Umbilical cord (tissue), 2 donors: ENCODE measurements at places on chromosomes 16 and 17. TPM values are rescaled to one million over a fixed set of nuclear protein-coding genes. Genes with fewer than 3 reads are reported as not detected.

DNA sequence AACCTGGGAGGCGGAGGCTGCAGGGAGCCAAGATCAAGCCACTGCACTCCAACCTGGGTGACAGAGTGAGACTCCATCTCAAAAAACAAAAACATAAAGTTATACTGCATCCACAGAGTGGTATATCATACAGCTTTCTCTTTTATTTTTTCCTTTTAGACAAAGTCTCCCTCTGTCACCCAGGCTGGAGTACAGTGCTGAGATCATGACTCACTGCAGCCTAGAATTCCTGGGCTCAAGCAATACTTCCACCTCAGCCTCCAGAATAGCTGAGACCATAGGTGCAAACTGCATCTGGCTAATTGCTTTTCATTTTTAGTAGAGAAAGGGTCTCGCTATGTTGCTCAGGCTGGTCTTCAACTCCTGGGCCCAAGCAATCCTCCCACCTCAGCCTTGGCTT lies 10.0 kb upstream of the COPRS start:
- DNase-seq, result no peak

DNA sequence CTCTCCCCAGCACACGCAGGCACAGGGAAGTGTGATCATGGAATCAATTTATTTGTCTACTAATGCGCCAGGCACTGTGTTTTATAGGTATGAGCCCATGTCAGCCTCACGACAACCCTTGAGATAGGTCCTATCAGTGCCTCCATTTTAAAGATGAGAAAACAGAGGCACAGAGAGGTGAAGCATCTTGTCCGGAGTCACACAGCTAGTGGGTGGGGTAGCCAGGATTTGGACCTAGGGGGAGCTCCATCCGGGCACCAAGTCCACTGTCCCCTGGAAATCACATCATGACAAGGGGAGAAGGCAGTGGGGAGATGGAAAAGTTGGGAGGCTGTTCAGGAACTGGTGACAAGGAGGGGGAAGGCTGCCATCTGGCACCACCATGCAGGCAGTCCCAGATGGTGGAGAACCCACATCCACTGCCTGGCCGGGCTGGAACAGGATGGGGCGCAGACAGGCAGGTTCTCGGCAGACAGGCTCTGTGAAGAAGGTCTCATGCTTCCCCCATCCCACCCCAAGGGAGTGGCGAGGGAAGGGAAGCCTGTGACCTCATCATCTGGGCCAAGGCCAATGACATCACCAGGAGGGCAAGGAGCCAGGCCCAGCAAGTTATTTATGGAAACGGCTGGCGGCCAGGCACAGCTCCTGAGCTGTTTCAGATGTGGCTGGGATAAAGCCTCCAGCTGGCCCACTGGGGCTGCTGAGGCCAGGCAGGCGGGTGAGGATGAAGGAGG lies 126.0 kb upstream of the SDK2 start:
- peak; percentile 91 for DNase-seq

DNA sequence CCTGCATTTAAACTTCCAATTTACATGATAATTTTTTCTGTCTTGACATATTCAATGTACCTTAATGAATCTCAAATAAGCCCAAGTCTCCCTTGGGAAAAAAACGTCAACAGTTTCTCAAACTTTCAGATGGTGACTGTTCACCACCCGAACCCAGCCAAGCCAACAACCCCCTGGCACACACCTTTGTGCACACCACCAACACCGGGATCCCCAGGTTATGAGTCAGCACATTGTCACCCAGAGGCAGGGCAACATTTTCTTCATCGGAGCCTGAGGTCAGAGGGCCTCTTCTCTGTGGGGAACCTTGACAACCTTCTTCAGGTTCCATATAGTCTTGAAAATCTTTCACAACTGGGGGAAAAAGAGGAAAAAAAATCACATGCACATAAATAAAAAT lies 15.5 kb downstream of the DYNC1LI2 start:
- no peak for DNase-seq

DNA sequence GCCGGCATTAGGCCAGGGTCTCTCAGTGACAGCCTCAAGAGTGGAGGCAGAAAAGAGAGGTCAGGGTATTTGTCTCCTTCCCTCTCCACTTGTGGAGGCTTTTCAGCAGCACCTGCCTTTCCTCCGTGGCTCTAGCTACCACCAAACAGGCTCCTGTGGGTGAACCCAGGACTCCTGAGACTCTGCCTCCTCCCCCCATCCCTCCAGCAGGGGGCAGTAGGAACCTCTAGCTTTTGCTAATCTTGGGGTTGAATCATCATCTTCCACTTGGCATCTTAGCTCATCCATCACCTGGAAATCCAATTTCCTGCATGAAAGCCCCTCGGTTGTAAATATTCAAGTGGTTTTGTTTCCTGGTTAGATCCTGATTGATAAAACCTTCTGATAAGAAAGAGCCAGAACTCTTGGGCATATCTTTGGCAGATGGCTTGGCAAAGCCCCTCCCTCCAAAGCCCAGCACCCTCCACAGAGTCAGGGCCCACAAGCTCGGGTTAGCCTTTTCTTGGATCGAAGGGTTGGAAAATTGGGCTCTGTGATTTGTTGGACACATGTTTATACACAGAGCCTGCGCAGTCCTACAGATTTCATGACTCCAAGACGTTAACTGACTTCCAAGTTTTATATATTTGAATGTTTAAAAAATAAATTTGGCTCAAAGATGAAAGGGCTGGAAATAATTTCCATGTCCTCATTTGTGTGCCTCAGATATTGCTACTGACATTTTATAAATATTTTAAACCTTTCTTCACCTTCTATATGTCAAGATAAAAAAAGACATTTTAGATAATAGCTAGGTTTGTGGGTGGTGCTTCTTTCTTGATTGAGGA lies 322.1 kb downstream of the MAP2K4 start:
- DNase-seq, result no peak

CSH2 gene
- total RNA-seq, result 4.3 TPM

- no peak for DNase-seq
Measured at GRCh38 chr17:35998018-35998545, 3.3 kb downstream of the CCL15 start.

GRCh38 chr17:47644324-47644723 lies 5.4 kb upstream of the KPNB1 start:
- no peak for DNase-seq

DNA sequence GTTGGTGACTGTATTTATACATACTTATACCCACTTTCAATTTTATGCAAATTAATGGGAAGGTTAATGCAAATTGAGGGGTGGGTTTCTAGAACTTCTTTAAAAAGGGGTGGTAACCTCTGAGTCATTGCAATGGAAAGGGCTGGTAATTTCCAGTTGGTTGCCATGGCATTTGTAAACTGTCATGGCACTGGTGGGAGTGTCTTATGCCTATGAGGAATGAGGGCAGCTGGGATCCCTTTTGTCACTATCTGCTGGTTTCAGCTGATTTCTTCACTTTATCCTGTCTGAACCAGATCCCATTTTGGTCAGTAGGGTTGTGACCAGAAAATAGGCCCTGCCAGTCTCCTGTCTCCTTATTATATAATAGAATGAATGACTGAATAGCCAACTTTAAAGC lies 1006.7 kb upstream of the GOT2 start:
- DNase-seq, result no peak

GRCh38 chr17:2709183-2709661 lies 2.3 kb downstream of the CLUH start:
- peak; percentile 63 for DNase-seq

GRCh38 chr16:70594569-70594968 lies 51.8 kb upstream of the IL34 start:
- DNase-seq, result no peak

GRCh38 chr17:32771396-32771795 lies 105.5 kb downstream of the MYO1D start:
- no peak for DNase-seq

ARHGAP44 gene
- 2.9 TPM for total RNA-seq

CCDC200 gene
- total RNA-seq, result not detected

KRTAP2-3 gene
- total RNA-seq, result 20.5 TPM

GRCh38 chr17:80893604-80894438 lies 97.8 kb upstream of the CHMP6 start:
- DNase-seq, result no peak

GRCh38 chr17:41354536-41354935 lies 3.9 kb upstream of the KRT33A start:
- DNase-seq, result no peak

GRCh38 chr16:72179204-72179970 lies 7.4 kb upstream of the PMFBP1 start:
- no peak for DNase-seq

GRCh38 chr16:3878610-3879009 lies 1.9 kb downstream of the CREBBP start:
- DNase-seq, result peak; percentile 55

FOXJ1 gene
- 0.48 TPM for total RNA-seq

GRCh38 chr17:1732833-1733321 lies 8.4 kb downstream of the WDR81 start:
- DNase-seq, result no peak

GRCh38 chr17:28258347-28258887 lies 60.6 kb upstream of the TMEM97 start:
- no peak for DNase-seq

- DNase-seq, result no peak
Measured at GRCh38 chr16:55682086-55682485, 26.3 kb downstream of the SLC6A2 start.

TM4SF5 gene
- not detected for total RNA-seq

- DNase-seq, result peak; percentile 63
Measured at GRCh38 chr17:41814195-41814594, 1.4 kb downstream of the FKBP10 start.

GRCh38 chr17:77606865-77607210 lies 351.7 kb upstream of the TNRC6C start:
- DNase-seq, result no peak

TMEM114 gene
- not detected for total RNA-seq

SP6 gene
- total RNA-seq, result 2.2 TPM

DNA sequence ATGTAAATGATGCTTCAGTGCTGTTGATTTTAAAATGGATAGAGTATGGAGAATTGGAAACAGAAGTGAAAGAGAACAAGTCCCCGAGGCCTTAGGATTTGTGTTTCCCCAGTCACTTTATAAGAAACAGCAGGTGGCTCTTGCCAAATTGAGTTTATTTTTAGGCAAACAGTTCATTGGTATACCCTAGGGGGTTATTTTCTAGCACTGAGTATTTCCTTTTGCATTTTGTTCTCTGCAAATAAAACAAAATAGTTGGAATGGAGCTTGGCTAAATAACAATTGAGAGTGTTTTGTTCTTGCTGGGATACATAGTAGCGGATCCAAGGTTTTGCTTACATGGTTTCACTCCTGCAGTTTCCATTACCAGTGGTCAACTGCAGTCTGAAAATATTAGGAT lies 591.1 kb upstream of the C16orf82 start:
- DNase-seq, result no peak

GRCh38 chr16:81005610-81006161 lies 999 bp downstream of the CMC2 start:
- DNase-seq, result no peak

GRCh38 chr17:40427002-40427491 lies 9.4 kb upstream of the TOP2A start:
- DNase-seq, result no peak

DNA sequence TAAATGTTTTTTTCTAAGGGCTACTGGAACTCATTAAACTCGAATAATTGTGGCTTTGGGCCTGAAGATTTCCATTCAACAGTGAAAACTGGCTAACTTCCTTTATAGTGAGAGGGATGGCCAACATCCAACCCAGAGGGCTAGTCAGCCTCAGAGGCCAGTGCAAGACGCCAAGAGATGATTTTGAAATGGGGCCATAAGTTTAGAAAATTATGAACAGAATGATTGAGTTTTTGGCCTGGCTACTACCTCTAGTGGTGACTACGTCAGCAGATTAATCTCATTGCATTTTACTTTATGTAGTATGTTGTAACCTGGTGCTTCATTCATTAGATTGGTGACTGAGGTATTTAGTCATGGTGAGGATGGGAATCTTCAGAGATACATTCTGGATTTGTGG lies 28.4 kb downstream of the HAPSTR1 start:
- DNase-seq, result no peak

- DNase-seq, result no peak
Measured at GRCh38 chr17:19574956-19575355, 41.3 kb downstream of the SLC47A1 start.

ABCC11 gene
- 0.96 TPM for total RNA-seq

DNA sequence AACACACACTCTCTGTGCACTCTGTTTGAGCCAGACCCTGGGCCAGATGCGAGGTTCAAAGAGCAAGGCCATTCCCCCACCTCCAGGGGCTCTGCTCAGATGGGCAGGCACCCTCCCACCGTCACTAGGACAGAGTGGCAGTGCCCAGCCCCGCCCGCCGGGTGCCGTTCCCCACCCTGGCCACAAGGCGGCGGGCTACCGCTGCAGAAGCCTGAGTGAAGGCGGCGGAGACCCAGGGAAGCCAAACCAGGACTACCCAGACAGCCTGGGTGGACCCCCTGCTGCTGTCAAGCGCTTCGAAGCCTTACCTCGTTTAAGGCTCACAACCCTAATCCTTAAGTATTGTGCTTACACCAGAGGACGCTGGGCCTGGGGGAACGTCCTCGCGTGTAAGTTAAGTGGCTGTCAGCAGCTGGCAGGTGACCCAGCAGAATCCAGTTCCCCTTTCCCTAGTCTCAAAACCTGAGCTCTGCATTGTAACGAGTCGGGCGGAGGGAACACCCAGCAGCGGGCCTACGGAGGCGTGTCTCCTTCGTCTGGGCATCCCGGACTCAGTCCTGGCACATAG lies 4.5 kb downstream of the ARHGAP27 start:
- DNase-seq, result peak; percentile 55

DNA sequence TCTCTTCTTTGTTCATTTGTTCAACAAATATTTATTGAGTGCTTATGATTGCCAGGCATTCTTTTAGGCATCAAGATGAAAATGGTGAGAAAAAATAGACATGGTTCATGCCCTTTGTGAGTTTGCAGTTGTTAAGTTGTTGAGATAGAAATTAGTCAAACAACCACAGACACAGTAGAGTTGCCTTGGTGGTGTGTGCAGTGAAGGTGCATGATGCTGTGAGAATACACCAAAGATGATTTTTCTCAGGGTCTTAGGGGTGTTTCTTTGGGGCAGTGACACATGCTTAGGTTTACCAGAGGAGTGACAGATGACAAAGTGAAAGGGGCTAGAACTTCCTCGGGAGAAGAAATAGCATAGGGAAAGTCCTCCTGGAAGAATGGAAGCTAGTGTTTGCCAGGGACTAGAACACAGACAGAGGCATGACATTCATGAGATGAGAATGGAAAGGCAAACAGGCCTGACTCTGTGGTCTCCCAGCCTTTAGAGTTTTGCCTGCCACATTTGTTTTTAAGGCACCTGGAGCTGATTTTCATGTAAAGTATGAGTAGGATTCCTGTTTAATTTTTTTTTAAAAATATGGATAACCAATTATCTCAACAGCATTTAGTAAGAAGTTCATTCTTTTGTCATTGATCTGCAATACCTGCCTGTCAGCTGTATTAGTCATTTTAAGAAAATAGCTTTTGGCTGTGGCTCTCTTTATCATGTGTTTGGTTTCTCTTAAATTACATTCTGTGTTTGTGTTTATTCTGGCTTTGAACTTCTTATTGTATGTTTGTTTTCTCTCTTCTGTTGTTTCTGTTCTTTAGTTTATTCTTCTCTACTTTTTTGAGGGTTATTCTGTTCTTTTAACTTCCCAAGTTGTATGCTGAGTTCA lies 36.6 kb downstream of the CYLD start:
- DNase-seq, result no peak
